Stimulated activated CD4-positive, alpha-beta T cell treated with anti-CD3 and anti-CD28 coated beads, Interleukin-15, amount 100 ng/mL, for 24 hours (primary cell): ENCODE measurements at places on chromosomes 3 and 15.

- no peak for DNase-seq
Observed at GRCh38 chr3:171685116-171685895, 125.0 kb downstream of the PLD1 start.

- no peak for DNase-seq
Observed at GRCh38 chr3:143677430-143677829, 170.8 kb downstream of the SLC9A9 start.

GRCh38 chr3:58464866-58465265 lies 27.0 kb upstream of the KCTD6 start:
- DNase-seq, result peak; percentile 38

- no peak for DNase-seq
Observed at GRCh38 chr3:143511174-143511879, 336.9 kb downstream of the SLC9A9 start.

DNA sequence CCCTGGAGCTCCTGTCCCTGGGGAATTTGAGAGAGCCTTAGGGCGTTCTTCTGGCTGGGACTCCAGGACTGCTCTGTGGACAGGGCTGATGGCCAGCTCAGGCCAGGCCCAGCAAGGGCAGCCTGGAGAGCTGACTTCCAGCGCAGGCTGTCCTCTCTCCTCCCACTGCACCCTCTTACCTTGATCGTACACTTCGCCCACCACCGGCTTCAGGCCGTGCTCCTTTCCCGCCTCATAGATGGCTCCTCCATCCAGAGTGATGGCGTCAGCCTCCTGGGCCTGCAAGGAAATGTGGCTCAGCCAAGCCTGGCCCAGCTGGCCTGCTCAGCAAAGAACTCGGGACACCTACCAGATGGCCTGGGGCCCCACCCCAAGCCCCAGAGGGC lies 3.1 kb downstream of the MELTF start:
- DNase-seq, result no peak

- DNase-seq, result no peak
Observed at GRCh38 chr3:66377800-66378199, 123.0 kb downstream of the LRIG1 start.

GRCh38 chr3:109081746-109082510 lies 36.0 kb downstream of the MORC1 start:
- peak; percentile 35 for DNase-seq

GRCh38 chr15:73972984-73973682 lies 19.0 kb downstream of the STOML1 start:
- DNase-seq, result peak; percentile 89

DNA sequence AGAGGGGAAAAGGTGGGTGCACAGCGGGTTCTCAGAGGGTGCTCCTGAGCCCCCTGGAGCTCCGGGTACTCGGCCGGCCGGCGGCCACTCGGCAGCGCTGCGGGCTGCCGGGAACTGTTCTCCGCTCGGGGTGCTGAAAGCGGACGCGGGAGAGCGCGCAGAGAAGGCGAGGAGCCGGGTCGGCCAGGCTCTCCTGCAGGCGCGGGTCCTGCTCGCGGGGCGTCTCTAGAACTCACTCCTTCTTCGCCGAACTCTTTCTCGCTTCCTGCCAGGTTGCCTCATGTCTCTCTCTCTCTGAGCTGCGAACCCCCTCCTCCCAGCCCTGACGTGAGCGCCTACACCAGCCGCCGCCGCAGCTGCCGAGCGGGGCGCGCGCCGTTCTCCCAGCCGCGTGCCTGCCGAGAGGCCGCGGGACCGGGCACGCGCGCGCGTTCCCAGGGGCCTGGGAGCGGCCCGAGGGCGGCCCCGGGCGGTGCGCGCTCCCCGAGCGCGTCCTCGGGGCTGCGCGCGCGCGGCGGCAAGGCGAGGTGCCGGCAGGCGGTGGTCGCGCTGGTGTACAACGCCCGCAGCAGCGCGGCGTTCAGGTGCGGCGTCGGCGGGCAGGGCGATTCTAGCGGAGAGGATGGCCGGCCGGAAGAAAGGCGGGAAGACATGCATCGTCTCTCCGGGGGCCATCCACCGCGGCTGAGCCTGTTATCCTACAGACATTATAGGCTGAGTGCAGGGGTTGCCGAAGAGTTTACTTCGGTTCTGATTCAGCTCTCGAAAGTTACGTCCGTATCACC lies at the start of gene PEX5L:
Gene PEX5L (minus strand): TSS at position 267 of the 785 bp plus-strand sequence. CDS start 338 bp downstream, outside the sequence.
- DNase-seq, result peak; percentile 48

DNA sequence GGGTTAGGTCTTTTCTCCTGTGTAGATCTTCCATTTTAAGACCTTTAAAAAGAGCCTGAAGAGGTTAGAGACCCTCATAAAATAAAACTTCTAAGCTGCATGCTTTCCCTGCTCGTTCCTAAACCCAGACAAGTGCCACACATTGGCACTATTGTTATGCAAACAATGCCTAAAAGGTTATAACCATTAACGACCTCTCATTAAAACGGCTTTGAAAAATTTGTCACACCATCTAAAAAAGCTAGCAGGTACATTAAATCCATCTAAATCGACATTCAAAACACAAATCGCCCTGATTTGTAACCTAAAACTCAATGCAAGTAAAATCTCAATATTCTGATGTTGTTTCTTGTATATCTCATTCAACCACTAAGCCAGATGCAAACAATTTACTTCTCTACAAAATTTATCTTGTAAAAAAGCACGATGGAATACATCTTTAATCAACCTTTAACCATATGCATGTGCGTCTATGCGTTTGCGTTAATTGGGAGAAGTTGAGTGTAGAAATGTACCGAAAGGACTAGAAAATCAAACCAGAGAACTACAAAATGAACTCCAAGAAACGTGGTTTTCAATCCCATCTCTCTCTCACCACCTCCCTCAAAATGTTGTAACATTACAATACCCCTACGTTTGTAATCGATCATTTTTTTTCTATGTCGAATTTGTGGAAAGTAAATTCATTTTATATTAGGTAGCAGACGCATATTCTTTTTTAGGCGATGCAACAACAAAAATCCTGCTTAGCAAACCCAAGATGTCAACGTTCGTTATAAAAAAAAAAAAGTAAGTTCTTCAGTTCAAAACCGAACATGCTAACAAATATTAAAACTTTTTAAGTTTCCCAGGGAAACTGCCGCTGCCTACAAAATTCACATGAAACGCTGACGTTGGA lies 1.2 kb downstream of the ALDH1A2 start:
- DNase-seq, result no peak

- peak; percentile 55 for DNase-seq
Observed at GRCh38 chr15:62391641-62392262, 226.7 kb upstream of the C2CD4B start.

GRCh38 chr15:29046281-29046810 lies 160.6 kb downstream of the APBA2 start:
- no peak for DNase-seq

DNA sequence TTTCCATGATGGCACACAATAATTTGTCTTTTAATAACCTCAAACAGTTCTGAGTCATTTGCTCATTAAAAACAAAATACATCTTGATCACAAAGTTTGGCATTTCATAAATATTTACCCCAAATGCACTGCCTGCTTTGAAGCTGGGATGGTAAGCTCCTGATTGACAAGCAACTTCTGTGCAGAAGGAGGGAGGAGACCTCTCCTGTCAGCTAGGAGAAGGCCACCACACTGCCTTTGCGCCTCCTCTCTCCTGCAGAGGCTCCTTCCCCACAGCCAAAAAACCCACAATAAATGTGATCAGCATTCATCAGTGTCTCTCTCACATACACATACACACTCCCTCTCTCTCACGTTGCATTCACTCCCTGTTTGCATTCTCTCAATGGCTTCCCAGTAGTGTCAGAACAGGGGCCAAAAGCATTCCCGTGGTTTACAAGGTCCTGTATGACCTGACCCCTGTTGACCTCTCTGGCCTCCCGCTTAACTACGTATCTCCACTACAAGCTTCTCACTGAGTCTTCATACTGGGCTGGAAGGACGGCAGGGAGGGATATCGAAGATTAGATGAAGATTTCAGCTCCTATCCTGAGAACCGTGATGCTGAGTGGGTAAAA lies 216.4 kb downstream of the FOXP1 start:
- DNase-seq, result no peak

DNA sequence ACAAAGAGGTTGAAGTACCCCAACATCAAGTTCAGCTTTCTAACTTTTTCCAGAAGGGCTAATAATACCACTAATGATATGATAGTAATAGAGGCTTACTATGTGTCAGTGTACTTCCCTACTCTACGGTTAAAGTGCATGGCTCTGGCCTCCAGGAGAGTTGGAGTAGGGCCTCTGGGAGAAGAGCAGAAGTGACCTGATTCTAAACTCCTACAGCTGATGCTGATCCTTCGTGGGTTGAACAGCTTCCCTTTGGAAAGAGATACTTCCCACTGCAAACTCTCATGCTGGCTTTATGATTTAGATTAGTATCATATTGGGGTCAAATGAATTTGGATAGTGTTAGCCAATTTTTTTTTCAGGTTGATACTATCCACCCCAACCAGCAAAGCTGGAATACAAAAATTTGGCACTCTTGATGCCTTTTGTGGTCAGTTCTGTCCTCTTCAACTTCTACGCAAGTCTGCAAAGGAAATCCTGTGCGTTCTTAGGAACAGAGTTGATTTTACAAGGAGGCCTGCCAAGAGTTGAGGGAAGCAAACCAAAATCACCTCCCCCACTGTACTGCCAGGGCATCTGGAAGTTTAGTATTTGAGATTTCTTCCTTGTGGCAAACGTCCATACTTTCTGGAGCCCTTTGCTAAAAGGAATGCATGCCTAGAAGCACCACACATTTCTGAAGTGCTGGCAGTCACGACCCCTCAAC lies 17.8 kb downstream of the TMEM212 start:
- no peak for DNase-seq

- no peak for DNase-seq
Observed at GRCh38 chr3:78427303-78427702, 1340.5 kb downstream of the ROBO1 start.

DNA sequence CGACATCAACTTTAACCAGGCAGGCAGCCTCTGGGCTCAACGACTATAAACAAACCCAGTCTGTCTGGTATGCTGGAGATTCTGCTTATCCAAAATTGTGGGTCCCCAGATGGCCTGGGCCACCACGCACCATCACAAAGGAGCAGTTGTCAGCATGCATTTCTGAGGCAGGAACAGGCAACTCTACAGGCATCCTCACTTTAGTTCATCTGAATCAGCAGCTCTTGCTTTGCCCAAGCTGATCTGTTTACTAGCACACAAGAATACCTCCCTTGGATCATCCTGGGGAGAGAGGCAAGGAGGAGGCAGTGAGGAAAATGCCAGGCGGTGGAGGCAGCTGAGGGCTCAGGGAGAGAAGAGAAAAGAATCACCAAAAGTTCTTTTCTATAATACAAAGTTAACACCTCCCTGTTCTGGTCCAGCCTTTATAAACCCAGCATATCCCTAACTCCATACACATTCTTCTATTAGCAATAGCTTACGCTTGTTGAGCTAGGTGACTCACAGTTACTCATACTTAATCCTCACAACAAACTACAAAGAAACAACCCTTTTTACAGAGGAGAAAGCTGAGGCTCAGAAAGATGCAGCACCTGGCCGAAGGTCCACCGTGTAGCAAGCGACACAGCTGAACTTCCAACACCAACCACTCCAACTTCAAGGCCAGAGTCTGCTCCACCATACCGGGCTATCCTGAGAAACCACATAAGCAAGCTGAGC lies 33.6 kb downstream of the ZDHHC3 start:
- DNase-seq, result no peak

DNA sequence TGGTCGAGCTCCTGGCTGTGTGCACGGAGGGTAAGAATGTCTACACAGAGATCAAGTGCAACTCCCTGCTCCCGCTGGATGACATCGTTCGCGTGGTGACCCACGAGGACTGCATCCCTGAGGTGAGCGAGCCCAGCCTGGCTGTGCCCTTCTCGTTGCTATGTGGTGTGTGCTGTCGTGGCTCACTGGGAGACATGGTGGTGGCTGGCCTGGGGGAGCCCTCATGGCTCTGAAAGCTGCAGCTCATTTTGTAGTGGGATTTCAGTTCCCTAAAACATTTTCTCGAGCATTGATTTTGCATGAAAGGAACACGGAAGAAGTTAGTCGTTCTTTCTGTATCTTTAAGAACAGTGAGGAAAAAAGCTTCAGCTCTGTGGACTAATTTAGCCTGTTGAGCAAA lies 200.5 kb downstream of the ITPR1 start:
- no peak for DNase-seq
